ELF-1 (cell line): ENCODE measurements at places on chromosomes 12 and 14.

GRCh38 chr14:68576496-68577244, 216.2 kb downstream of the ZFP36L1 start:
- no peak for DNase-seq

- peak; percentile 61 for DNase-seq
These were observed at the start of gene RNU6-7 for GRCh38 chr14:32201816-32202490. TSS of gene RNU6-7 (plus strand) at chr14:32202045.

- no peak for DNase-seq
These were observed 17.3 kb downstream of the IRF2BPL start for GRCh38 chr14:77011245-77011644.

GRCh38 chr12:14962797-14963196, 1.4 kb upstream of the ARHGDIB start:
- DNase-seq = no peak

- DNase-seq = no peak
These were observed 29.3 kb downstream of the YLPM1 start for GRCh38 chr14:74792249-74793039.

DNA sequence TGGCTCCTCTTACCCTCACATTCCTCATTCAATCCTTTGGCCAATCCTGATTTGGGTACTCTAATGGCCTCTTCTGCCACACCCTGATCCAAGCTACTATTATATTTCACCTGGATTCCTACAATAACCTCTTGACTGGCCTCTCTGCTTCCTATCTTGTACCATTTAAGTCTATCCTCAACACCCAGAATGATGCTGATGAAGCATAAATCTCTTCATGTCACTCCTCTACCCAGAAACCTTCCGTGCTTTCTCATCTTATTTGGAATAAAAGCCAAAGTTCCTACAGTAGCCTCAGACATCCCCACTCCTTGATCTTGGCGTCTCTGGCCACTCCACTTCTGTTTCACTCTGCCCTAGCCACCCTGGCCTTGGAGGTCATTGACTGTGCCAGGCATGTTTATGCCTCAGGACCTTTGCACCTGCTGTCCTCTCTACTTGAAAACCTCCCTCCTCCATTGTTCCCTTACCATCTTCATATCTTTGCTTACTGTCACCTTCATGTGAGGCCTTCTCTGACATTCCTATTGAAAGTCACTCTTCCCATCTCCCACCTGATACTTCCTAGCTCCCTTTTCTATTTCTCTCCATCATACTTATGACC, 46.4 kb upstream of the NRXN3 start:
- no peak for DNase-seq

DNA sequence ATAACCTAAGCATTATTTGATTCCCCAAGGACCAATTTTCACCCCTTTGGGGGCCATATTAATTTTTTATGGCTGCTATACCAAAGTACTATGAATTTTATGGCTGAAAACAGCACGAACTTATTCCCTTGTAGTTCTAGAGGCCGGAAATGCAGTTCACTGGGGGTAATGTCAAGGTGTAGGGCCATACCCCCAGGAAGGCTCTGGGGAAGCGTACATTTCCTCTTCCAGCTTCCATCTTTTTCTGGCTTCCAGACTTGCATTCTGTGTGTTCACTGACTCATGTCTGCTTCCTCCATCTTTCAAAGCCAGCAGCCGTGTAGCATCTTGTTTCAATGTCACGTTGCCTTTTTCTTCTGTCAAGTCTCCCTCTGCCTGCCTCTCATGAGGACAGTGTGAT, 133.5 kb downstream of the BICD1 start:
- no peak for DNase-seq

- no peak for DNase-seq
These were observed 22.9 kb upstream of the RDH16 start for GRCh38 chr12:56980268-56980667.

- no peak for DNase-seq
These were observed 52.7 kb downstream of the WNK1 start for GRCh38 chr12:805022-805632.

GRCh38 chr14:77009014-77009413, 19.5 kb downstream of the IRF2BPL start:
- DNase-seq = no peak

DNA sequence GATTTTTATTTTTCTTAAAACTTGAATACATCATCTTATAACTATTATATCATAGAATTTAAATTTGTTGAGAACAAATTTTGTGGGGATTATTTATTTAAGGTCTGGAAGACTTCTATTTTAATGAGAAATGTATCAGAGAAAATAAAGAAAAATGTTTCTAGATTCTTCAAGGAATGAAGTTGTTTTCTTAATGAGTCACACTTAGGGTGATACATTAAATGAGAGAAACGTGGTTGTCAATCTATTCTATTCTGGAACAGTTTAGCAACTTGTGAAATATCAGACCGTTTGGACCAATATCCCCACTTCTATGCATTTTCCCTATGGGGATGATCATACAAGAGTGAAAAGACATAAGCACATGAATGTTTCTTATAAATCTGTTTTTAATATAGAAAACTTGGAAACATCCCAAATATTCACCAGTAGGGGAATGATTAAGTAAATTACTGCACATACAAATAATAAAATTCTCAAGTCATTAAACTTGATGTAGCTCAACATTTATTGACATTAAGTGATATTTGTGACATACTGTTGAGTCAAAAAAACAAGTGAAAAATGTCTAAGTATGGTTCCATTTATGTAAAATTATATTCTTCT, 88.5 kb downstream of the E2F7 start:
- no peak for DNase-seq

DNA sequence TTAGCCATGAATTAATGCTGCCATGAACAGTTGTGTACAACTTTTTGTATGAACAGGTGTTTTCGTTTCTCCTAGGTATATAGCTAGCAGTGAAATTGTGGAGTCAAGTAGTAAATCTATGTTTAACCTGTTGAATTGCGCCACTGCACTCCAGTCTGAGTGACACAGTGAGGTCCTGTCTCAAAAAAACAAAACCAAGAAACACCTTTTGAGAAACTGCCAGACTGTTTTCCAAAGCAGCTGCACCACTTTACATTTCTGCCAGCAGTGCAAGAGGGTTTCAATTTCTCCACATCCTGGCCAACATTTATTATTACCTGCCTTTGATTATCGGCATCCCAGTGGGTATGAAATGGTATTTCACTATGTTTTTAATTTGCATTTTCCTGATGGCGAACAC, 3.3 kb upstream of the PLEKHG3 start:
- no peak for DNase-seq

- DNase-seq = no peak
These were observed 108.7 kb downstream of the SLC8A3 start for GRCh38 chr14:70080076-70080475.

DNA sequence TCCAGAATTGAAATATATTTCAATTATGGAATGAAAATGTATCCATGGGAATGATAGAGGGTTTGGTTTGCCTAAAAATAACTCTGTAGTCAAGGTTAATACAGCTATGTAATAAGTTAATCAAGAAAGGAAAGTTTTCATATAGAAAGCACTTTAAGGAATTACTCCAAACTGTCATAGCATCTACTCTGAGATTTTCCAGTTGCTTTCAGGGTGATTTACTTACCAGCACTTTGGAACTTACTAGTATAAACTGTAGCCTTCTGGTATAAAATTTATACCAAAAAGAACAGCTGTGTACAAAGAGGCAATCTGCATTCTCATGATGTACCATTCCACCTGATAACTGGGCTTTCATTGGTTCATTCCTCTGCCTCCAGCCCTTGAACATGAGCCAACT, 87.1 kb downstream of the ARF6 start:
- no peak for DNase-seq

- no peak for DNase-seq
These were observed 69.7 kb downstream of the SLC24A4 start for GRCh38 chr14:92392711-92393110.

GRCh38 chr12:12191008-12191407, 75.8 kb downstream of the LRP6 start:
- no peak for DNase-seq

DNA sequence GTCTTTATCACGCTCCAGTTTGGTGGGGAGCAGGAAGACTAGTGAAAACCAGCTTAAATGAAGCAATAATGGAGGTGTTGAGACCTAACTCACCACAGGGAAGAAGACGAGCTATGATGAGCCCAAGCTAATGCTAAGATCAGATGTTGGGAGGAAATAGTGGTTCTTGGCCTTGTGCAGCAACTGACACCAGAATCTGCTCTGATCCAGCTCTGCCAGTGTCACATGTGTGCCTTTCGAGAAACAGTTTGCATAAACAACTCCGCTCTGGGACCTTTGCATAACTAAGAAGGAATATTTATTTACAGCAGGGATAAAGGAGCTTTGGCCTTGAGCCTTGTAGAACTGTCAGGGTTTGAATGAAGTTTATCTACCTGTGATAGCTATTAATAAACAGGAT, 369.4 kb upstream of the CCDC196 start:
- no peak for DNase-seq

DNA sequence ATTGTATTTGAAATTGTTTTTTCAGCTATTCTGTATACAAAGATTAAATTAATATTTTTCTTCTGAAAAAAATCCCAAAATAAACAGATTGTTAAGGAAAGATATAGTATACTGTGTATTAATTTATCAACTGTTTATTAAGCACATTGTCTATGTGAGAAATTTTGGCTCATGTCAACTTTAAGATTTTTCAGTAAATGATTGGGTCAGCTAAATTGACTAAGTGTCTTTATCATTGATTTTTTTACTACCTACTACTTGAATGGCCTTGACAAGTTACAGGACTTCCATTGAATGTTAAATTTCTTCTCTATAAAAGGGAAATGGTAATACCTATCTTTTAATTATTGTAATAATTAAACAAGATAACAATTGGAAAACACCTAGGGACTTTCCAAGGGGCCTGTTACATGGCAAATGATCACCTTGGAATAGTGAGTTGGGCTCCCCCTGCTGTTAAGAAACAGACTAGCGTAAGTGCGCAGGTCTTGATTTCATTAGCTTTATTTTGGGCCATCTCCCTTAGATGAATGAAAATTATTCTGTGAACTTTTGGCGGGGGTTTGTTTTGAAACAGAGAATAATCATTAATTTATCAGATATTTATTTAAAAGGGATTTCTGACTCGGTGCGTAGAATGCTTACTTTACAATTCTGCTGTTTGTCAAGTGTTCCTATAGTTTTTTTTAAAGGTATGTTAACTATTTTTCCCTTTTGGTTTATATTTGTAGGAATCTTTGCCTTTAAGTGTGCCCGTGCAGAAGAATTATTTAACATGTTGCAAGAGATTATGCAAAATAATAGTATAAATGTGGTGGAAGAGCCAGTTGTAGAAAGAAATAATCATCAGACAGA, 14.5 kb upstream of the CCT2 start:
- DNase-seq = peak; percentile 63

DNA sequence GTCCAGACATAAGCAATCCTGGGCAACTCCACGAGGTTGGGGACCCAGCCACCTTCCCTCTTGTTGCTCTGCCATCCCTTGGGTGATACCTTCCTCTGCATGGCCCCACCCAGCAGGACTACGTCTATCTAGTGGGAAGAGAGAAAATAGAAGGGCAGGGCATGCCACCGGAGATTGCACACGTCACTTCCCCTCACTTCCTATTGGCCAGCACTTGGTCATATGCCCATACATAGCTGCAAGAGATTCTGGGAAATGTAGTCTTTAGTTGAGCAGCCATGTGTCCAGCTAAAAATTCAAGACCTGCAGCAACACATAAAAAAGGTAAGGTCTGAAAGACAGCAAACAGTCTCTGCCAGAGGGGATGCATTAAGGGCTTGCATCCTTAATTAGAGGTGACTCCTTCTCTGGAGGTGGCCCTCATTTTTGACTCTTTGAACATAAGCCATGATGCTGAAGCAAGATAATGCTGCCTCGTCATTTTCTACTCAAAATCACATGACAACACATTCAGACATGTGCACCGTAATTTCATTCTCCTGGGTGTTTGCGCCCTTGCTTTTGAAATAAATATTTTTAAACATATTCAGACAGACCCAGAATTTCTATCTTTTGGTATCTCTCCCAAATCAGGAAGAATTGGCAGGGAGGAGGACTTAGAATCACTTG, 91.8 kb upstream of the PWP1 start:
- peak; percentile 34 for DNase-seq

DNA sequence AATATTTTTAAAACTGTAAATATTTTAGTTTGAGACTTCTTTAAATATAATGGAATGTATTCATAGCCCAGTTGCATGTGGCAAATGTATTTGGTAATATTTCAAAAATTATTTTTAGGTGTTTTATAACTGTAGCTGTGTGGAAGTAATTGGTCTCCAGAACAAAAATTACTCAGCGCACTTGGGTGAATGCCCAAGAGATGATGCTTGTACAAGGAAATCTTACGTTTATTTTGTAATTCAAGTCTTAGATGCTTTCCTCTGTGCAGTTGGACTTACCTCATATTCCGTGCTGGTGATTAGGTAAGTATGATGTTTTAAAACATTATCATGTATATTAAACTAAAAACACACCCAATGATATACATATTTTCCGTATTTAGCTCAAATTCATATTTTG, 76.7 kb upstream of the SLCO1B1 start:
- no peak for DNase-seq
